ENCODE measurements at places on chromosomes 1 and 21.

DNA sequence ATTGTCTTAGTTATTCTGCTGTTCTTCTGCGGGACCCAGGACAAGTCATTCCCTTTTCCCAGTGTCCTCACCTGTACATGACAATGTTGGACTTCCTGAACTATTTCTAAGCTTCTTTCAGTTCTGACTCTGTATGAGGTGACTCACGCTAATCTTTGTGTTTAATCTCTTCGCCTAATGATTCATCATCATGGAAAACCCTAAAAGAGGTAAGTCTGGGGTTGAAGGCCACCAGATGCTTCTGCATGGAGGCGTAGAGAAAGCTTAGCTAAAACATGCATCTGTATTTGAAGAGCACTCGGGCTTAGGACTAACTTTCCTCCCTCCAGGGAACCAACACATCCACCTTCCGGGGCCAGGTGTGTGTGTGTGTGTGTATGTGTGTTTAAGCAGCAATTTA is 7.4 kb downstream of the SPRR5 start:
- DNase-seq, result no peak

GRCh38 chr1:41261926-41262618 is 20.0 kb upstream of the SCMH1 start:
- no peak for DNase-seq

- DNase-seq, result no peak
Measured at GRCh38 chr1:6859415-6860343, 74.4 kb downstream of the CAMTA1 start.

- no peak for DNase-seq
Measured at GRCh38 chr1:241432241-241432640, 75.2 kb upstream of the RGS7 start.

DNA sequence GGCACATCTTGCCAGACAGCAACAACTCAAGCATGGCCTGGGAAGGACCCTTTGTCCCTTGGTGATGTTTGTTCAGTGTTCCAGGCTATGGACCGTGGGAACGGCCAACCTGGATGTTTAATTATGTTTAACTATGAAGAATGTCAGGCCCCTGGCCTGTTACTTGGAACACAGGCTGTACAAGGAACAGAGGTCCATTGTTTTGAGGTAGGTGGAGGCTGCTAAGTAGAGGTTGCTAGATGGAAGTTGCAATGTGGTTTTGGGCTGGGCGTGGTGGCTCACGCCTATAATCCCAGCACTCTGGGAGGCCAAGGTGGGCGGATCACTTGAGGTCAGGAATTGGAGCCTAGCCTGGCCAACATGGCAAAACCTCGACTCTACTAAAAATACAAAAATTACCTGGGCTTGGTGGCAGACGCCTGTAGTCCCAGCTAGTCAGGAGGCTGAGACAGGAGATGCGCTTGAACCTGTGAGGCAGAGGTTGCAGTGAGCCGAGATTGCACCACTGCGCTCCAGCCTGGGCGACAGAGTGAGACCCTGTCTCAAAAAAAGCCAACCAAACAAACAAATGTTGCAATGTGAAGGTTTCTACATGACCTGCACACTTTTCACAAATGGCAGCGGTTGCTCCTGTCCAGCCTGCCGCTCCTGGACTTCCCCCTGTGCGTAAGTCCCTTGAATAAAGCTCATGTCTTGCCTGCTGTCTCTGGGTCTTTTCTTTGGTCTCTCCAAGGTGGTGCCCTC is 2.5 kb upstream of the LEFTY1 start:
- DNase-seq, result no peak

GRCh38 chr1:92804721-92805201 is 19.9 kb upstream of the EVI5 start:
- DNase-seq, result no peak

- DNase-seq, result no peak
Measured at GRCh38 chr1:51241119-51241518, 5.0 kb downstream of the RNF11 start.

DNA sequence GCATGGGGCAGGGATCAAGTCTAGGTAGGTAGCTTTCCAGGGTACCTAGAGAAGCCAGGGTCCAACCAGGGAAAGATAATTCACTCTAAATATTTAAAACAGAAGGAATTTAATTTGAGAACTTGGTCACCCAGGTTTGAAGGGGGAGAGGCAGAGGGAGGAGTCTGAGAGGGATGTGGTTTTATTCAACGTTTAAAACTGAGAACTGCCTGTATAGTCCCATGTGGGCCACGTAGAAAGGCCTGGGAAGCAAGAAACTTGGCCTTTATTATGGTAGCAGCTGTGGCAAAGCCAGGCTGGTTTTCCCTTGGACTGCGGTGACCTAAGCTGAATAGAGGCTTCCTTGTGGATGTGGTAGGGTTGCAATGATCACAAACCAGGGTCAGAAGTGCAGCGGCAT is 42.0 kb upstream of the DUSP10 start:
- DNase-seq, result no peak

GRCh38 chr21:44528634-44528995 is 11.4 kb downstream of the KRTAP10-1 start:
- no peak for DNase-seq

DNA sequence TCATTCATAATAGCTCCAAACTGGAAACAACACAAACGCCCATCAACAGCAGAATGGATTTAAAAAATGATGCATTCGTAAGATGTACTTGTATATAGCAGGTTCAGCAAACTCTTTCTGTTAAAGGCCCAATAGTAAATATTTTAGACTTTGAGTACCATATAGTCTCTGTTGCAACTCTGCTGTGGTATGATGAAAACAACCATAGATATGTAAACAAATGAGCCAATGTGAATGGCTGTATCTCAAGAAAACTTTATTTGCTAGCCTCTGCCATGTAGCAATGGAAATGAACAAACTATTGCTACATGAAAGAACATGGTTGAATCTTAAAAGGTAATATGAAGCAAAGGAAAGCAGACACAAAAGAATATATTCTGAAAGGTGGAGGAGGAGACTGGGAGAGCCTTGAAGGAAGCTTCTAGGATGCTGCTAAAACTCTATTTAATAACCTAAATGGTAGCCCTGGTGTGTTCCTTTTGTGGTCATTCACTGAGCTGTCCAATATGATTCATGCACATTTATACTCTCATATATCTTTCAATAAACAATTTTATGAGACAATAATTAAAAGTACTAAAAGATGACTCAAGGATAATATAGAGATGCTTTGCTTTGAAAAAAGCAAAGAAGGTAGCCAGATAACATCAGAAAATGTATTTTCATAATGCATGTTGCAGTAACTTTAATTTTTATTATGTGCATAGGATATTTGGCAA is 29.1 kb upstream of the FMO3 start:
- no peak for DNase-seq

- no peak for DNase-seq
Measured at GRCh38 chr1:232123775-232124659, 497.4 kb downstream of the DISC1 start.

- DNase-seq, result no peak
Measured at GRCh38 chr1:212215910-212216309, 69.3 kb upstream of the PPP2R5A start.

GRCh38 chr1:53069663-53070327 is 7.8 kb downstream of the PODN start:
- no peak for DNase-seq

- DNase-seq, result no peak
Measured at GRCh38 chr1:3776231-3776961, 3.8 kb downstream of the SMIM1 start.

GRCh38 chr1:246775531-246776385 is 51.5 kb downstream of the SCCPDH start:
- no peak for DNase-seq

DNA sequence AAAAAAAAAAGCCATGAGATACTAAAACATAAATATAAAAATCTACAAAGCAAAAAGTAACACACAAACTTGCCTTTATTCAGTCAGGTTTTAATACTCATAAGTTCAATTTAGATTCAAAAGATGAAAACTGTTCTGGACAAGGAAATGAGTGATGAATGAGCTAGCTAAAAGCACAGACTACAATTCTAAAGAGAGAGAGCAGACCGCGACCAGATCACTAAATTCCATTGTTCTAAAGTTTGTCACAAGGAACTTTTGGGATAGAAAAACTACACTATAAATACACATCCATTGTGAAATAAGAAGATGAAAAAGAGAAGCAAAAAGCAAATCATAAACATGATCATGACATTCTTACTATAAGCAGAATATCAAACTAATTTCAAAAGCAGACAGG is 1.7 kb downstream of the ODF2L start:
- no peak for DNase-seq

GRCh38 chr21:28159396-28159795 is 833.3 kb downstream of the LTN1 start:
- DNase-seq, result no peak

DNA sequence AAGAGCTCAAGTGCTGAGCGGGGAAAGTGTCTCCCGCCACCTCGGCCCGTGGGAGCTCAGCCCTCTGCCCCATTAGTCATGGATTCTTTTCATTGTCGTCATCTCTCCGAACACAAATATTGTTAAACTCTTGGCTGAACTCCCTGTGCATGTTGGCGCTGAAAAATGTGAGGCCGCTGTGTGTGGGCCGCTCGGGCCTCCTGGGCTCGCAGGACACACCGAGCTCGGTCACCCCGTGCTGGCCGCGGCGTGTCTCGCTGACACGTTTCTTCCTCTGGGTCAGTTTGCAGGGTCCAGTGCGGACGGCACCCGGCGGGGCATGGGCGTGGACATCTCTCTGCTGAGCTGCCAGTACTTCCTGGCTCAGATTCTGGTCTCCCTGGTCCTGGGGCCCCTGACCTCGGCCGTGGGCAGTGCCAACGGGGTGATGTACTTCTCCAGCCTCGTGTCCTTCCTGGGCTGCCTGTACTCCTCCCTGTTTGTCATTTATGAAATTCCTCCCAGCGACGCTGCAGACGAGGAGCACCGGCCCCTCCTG is 25.6 kb downstream of the SLC45A1 start:
- DNase-seq, result no peak

DNA sequence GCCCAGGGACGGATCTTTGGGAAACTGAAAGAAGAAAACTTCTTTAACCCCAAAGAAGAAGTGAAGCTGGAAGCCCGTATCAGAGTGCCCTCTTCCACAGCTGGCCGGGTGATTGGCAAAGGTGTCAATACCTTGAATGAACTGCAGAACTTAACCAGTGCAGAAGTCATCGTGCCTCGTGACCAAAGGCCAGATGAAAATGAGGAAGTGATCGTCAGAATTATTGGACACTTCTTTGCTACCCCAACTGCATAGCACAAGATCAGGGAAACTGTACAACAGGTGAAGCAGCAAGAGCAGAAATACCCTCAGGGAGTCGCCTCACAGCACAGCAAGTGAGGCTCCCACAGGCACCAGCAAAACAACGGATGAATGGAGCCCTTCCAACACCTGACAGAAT is 114.0 kb downstream of the NBPF12 start:
- DNase-seq, result no peak

DNA sequence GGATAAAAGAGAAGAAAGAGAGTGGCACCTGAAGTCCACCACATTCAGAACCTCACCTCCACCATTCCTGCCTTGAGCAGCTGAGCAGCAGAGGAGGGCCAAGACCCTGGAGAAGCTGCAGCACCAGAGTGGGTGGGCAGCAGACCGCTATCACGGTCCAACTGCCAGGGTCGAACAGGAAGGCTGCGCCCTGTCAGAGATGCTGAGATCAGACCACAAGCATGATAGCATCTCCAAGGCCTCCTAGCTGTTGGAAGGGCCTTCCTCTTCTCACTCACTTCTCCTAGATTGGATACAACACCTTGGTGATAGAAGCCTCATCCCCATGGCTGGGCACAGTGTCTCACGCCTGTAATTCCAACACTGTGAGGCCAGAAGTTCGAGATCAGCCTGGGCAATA is 12.1 kb upstream of the SLC45A3 start:
- no peak for DNase-seq

GRCh38 chr1:185439727-185440415 is 122.8 kb upstream of the IVNS1ABP start:
- no peak for DNase-seq

DNA sequence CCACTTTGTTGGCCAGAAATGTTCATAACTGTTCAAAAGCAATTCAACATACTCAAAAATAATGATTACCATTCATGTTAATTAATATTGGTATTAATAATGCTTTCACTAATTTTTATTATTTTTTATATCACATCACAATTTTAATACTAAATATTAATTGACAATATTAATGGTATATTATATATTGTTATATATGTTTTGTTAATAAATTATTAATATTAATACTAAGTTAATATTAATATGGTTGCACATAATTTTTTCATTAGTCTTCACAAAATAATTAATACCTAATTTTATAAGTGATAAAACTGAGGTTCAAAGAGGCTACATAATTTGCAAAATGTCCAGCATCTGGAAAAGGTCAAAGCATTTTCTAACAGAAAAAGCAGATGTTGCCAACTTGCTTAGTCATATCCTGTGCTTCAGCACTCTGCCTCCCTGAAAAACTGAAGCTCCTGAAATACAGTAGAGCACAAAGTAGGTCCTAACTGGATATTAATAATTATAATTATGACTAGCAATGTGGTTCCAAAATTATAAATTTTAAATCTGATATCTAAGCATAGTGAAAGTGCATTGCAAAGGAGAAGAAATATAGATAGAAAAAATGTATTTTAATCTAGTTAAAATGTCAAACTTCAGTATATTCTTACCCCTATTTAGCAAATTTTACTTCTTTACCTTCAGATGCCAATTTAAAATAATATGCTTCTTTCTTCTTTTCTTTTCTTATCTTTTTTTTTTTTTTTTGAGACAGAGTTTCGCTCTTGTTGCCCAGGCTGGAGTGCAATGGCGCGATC is 123.2 kb upstream of the TNFSF4 start:
- DNase-seq, result no peak

DNA sequence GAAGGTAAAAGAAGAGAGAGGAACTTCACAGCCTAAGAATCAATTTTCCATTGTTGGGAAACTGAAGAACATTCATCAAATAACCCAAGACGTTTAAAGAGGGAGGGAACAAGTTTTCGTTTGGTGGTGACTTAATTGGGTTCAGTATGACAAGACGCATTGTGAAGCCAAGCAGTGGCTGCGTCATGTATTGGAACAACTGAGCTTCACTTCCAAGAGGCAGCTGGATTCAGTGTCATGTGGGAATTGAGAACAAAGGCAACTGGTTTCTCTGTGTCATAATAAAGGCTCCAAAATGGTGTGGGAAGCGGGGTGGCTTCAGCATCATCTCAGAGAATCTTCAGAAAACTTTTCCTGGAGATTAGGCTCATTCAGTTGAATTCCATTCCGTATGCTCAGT is 29.8 kb upstream of the RC3H1 start:
- no peak for DNase-seq

DNA sequence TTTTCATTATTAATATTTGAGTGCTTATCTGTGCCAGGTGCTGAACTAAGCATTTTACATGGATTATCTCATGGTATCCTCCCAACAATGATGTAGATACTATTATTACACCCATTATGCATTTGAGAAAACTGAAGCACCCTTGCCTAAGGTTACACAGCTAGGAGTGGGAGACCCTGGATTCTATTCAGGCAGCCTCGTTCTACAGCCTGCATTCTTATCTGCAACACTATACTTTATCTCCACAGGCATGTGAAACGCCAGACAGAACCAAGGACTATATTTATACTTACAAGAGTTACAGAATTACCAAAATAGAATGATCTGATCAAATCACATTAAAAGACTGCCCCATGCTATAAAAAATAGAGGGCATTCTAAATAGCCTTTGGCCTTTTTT is 22.4 kb downstream of the LPAR3 start:
- DNase-seq, result no peak
